ENCODE measurements at places on chromosomes 7 and 10.

GRCh38 chr10:60967260-60967659 is 23.3 kb upstream of the RHOBTB1 start:
- no peak for DNase-seq

DNA sequence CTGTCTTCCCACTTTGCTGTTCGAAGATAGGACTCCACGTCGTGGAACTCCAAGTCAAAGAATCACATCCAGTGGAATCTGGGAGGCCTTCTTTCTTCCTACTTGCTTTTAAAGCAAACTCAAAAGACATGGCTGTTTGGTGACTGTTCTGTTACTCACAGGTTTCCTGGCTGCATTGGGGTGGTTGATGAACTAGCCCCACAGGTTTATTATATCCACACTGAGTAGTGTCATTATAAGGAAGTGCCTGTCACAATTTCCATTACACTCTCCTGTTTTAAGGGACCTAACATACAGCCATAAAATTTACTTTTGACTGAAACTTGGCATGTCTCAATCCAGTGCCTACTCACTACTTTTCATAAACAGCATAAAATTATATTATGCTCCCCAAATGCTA is 287.3 kb upstream of the SP4 start:
- no peak for DNase-seq

GRCh38 chr10:71812913-71813590 is 38.0 kb downstream of the PSAP start:
- no peak for DNase-seq

GRCh38 chr10:50853557-50853956 is 31.9 kb downstream of the A1CF start:
- no peak for DNase-seq

DNA sequence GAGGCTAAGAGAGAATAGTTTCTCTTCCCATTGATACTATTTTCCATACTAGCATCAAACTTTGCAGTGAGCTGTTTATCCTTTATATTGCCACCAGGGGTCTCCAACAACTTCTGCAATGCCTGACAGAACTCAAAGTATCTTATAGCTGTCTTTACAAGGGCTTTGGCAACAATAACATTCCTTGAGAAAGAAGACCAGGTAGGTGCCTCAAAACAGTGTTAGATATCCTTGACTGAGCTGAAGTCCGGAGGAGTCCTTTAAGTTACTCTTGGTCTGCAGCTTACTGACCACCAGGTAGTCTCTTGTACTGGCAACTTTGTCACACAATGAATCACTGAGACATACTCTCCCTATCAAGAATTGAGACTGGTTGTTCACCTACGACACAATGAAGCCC is 30.0 kb upstream of the TES start:
- DNase-seq = peak; percentile 69

DNA sequence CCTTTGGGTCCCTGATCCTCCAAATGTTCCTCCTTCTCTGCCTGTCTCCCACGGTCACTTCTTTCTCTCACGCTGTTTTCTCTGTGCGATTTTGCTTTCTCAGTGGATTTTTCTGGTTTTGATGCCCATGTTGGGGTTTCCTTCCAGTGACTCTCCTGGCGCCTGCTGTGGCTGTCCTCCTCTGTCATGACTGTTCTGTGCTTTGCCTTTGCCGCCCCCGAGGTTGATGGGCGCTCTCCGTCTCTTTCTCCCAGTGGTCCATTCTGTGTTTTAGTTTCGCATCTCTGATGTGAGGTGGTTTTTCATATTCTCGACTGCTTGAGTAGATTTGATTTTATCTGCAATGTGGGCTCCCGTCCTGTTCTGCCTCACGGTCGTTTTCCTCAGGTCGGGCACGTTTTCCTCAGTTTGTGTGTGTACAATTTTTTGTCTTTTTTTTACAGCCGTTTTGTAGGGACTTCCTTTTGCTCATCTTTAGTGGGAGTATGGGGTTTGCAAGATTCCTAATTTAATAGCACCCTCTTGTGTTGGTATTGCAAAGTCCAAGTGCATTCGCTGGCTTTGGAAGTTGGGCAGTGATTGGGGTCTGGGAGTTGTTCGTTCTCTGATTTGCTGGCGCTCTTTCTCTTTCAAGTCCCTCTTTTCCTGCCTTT is 100.0 kb downstream of the INPP5A start:
- peak; percentile 62 for DNase-seq

GRCh38 chr10:132396494-132397035 is 435 bp upstream of the PWWP2B start:
- DNase-seq = peak; percentile 50

GRCh38 chr10:119830851-119831250 is 41.8 kb downstream of the MCMBP start:
- no peak for DNase-seq

DNA sequence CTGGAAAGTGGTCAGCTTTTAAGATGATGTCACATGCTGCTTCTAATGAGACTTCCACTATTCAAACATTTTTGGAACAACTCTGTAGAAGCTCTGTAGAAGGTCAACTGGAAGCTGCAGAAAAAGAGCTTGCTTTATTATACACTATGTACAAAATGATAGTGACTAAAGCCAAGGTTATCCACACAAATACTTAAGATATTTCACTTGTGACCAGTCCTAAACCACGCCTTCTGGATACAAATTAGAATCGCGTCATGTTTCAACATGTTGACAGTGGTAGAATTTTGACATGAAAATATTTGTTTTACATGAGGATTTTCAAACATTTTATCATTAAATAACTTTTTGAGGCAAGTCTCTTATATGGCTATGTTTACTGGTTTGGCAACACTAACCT is 499.6 kb upstream of the PHF14 start:
- no peak for DNase-seq

DNA sequence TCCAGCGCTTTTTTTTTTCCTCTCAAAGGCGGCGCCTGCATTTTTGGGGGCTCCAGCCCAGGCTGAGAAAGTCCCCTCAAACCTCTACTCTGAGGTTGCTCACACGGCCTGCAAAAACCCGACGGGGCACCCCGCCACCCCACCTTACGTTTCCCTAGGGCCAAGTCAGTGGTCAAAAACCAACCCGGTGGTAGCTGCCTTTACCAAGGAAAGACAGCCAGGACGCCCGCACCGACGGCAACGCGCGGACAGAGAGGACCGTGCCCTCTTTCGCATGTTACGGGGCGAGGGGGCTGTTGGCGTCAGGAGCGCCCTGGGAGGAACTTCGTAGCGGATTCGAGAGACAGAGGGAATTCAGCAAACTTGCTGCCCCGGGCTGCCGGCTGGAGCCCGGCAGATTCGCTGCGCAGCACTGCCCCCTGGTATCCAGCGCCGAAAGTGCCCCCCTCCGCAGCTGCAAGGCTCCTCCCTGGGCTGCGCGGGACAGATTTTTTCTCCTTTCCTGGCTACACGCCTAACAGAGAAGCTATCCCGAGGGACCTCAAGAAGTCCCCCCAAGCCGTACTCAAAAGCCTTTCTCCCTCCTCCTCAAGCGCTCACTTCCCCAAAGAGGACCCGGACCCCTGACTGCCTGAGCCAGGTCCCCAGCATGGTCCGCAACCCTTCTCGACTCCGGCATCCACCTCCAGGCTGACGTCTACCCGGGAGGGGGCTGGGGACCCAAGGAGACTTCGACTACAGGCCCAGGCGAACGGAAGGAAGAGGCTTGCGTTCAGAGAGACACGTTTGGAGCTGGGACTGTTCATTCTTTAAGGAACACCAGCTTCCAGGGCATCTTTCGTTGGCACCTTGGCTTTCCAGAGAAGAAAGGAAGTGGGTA is 27.7 kb upstream of the VAX1 start:
- peak; percentile 30 for DNase-seq

DNA sequence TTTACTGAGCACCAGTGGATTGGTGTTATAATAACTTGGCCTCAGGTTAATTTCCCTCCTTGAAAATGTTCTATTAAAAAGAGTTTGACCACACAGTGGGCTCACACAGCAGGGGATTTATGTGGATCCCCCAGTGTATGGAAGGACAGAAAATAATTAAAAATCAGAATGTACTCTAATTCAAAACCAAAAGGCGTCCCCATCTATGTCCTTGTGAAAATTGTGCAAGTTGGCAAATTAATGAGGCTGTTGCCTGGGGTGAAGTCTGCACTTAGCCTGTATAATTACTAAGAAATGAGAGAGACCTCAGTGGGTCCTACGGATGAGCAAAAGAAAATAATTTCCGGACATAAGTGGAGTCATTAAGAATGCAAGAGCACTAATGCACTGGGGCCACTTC is 31.1 kb downstream of the PIK3CG start:
- DNase-seq = no peak

GRCh38 chr7:100446040-100446439 is 9.7 kb upstream of the PPP1R35 start:
- DNase-seq = no peak

DNA sequence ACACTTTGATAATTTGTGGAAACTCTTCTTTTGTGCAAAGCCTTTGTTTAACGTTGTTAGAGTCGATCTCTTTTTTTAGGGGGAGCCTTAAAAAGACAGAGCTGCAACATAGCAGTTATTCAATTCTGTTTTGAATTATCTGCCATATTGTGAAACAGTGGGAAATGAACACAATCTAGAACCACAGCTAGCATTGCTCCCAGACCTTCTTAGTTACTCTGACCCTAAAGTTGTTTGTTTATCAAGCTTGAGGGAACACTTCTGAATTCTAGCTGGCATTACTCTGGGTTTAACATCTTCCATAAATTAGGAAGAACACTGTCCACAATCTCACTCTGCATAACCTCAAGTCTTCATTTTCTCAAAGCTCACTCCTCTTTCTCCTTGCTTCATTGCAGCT is 217.7 kb downstream of the PRKG1 start:
- DNase-seq = no peak

DNA sequence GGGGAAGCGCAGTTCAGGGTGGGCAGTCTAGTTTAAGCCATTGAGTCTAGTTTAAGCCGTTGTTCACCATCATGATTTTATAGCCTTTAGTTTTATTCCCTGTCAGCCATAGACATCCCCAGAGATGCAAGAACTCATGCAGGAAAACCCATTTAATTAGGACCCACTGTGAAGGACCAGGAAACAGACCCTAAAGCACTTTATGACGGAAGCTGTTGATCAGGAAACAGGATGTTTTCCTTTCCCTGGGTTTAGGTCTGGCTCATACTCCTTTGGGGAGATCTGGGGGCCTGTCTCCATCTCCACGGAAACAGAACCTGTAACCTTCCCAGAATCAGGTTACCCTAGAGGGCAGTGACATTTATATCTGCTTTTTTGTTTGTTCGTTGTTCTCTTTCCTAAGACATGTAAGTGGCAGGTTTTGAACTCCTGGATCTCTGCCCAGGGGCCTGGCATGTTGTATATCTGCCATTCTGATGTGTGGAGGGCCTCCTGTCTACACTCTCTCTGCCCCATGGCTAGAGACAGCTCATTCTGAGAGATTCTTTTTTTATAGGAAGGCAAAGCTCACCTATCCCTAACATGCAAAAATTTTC is 657.2 kb upstream of the GALNT17 start:
- DNase-seq = no peak

DNA sequence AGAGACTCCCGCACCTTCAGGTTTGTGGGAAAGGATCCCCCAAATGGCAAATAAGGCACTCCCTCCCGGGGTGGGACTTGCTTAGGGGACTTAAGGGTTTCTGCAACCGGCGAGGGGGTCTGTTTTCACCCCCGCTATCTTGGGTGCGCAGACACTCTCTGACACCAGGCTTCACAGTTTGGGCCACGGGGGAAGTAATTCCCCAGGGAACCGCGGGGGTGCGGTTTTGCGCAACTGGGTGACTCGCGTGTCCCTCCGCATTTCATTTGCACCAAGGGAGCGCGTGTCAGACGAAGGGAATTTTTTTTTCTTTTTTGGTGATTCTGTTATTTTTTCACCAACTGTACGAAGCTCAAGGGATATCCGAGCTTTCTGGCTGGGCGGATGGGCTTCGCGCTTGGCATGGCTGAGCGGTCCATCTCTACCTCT is 1.7 kb downstream of the GRM8 start:
- DNase-seq = peak; percentile 9

GRCh38 chr10:49036638-49037037 is 78.7 kb downstream of the VSTM4 start:
- no peak for DNase-seq

DNA sequence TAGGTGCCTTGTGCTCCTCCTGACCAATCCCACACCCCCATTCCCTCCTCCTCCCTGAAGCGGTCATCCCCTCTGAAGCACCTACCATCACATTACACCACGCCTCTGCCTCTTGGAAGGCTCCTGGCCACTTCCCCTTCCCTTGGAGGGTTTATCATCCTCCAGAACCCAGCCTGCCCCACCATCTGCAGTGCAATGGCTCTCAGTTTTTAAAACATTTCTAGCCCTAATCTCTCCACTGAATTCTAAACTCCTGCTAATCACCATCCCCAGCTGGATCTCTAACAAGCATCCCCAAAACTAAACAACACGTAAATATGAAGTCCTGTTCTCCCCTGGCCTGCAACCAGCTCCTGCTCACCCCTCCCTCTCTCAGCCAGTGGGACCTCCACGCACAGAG is 70.6 kb downstream of the PIP4K2A start:
- no peak for DNase-seq

- DNase-seq = no peak
These were observed 4.4 kb downstream of the PLAU start for GRCh38 chr10:73915206-73915851.

DNA sequence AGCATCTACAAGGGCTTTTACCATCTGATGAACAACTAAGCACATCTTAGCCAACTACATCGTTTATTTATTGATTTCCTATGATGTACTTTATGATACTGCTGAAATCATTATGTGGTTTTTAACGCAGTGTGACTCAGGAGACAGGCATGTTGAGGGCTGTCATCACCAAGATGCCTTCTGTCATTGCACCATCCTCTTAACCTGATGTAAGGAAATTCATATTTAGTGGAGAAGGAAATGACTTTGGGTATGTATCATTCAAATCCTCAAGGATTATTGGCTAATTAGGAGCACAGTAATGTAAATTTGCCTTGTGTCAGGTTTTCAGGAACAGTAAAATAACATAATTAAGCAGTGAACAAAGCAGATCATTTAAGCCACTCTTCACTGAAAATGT is 138.5 kb upstream of the MGMT start:
- DNase-seq = peak; percentile 13

DNA sequence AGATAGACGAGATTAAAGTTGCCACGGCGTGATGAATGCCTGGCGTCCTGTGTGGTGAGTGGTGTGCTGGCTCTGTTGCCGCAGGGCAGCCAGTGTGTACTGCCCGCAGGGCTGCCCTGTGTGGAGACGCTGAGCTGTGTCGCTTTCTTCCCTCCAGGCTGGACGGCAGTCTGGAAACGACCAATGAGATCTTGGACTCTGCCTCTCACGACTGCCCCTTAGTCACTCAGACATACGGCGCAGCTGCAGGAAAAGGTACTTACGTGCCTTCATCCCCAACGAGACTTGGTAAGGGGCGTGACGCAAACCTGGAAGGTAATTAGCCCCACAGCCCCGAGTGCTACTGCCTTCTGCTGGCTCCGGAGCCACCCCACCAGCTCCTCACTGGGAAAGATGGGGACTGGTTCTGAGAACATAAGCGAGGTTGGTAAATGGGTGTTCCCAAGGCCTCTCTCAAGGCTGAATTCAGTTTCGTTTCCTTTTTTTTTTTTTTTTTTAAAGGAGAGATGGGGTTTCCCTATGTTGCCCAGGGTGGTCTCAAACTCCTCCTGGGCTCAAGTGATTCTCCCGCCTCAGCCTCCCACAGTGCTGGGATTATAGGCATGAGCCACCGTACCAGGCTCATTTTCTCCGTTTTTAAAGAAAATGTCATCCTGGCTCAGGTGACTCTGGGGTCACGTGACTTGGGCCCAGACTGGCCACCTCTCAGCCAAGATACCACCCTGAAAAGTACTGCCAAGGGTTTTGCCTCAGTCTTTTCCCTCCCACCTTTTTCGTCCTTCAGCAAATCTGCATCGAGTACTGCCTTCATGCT is 39.6 kb downstream of the WIPI2 start:
- no peak for DNase-seq
